ENCODE measurements at places on chromosomes 16 and 17. TPM values are rescaled to one million over a fixed set of nuclear protein-coding genes. Genes with fewer than 3 reads are reported as not detected.

KIF19 gene
- 1.7 TPM for total RNA-seq

SLC4A1 gene
- total RNA-seq = not detected

KRTAP4-9 gene
- total RNA-seq = not detected

NUPR1 gene
- not detected for total RNA-seq

KIF2B gene
- not detected for total RNA-seq

PIPOX gene
- total RNA-seq = 5.8 TPM

DNA sequence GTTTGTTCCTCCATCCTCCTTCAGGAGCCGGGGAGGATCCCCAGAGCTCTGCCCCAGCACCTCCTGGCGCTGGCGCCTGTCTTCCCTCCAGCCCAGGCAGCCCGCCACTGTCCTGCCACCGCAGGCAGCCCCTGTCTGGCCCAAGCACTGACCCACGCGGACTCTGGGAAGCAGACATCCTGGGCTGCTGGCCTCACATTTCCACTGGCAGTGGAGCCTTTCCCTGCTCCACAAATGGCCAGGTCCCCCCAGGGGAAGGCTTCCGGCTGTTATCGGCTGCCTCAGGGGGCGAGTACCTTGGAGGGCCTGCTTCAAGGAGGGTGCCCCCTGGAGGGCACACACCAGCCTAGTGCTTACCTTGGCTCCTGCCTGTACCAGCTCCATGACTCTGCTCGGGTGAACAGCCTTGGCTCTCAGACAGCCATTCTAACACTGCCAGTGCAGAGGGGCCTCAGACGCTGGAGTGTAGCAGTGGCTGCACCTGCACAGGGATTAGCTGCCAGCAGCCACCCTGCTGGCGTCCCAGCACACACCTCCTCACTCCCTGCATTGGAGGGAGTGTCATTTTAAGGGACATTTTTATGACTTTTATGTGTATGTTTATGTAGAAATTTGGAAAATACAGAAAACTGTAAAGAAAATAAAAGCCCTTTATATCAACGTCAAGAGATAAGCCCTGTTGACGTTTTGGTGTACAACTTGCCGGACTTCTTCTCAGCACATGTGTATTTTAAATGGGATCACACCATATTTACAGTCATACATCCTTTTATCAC, 21.0 kb downstream of the ACE start:
- no peak for DNase-seq

GRCh38 chr17:43543300-43543699, 2.8 kb downstream of the ETV4 start:
- no peak for DNase-seq

KRTAP3-1 gene
- not detected for total RNA-seq

CETP gene
- 0.14 TPM for total RNA-seq

DNA sequence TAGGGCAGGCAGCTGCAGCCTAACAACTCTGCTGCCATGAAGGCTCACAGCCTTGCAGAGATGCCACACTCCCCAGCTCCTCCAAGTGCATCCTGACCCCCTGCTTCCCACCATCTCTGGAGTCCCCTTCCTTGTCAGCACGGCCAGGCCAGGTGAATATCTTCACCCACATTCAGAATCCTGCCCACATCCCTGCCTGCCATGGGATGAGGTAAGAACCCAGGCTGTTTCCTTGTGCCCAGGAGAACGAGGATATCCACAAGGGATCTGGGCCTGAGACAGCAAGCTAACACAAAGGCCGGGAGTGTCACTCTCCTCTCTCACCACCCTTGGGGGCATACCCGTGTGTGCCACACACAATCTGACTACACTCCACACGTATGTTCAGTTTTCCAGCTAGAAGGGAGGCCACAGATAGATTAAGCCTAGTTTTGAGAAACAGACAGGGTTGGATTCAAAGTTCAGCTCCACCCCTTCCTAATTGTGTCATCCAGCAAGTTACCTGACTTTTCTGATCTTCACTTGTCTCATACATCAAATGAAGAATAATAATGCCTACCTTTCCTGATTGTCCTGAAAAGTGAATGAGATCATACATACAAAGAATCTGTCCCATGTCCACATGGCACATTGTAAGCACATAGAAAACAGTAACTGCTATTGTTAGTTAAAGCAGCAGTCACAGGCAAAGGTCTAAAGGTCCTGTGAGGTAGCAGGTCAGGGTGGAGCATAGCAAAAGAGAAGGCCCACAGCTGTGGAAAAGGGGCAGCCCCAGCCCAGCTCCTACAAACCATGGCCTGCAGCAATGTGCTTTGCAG, 17.4 kb upstream of the SUPT4H1 start:
- no peak for DNase-seq

DNA sequence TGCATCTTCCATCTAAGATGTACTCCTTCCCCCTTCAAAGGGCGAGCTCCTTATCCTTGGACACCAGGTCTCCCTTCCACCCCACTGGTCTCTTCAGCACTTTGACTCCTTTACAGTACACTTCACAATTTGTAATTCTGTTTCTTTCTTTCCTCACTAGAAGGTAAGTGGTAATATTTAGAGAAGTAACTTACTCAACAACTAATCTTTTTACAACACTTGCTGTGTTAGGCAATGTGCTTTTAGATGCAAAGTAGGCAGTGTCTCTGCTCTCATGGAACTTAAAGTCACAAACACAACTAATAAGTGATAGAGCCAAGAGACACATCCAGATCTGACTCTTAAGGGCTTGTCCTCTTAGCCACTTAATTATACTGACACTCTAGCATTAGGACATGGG, 6.4 kb downstream of the SIAH1 start:
- no peak for DNase-seq

TOX3 gene
- not detected for total RNA-seq

ZPBP2 gene
- total RNA-seq = not detected
